Glomerular endothelial cell (primary cell): ENCODE measurements at places on chromosomes 4 and X. TPM values are rescaled to one million over a fixed set of nuclear protein-coding genes. Genes with fewer than 3 reads are reported as not detected.

- DNase-seq: no peak
These were observed 16.7 kb downstream of the LETM1 start for GRCh38 chr4:1839282-1839681.

DNA sequence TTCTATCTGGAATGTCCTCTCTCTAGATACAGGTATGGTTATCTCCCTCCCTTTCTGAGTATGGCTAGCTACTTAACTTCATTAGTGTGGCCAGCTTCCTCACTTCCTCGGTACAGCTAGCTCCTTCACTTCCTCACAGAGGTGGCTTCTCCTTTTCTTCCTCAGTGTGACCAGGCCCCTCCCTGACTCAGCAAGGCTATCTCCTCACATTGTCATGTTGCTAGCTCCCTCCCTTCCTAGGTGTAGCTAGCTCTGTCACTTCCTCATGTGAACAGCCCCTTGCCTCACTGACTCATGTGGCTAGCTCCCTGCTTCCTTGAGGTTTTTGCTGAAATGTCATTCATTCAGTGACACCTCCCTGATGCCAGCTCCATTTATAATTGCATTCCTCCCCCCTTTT is 67.3 kb upstream of the DDIT4L start:
- no peak for DNase-seq

GRCh38 chrX:83934220-83934619 is 73.3 kb downstream of the CYLC1 start:
- no peak for DNase-seq

PRKG2 gene
- 0.06 and 0.82 TPM in 2 replicates for total RNA-seq

GRCh38 chrX:82676386-82676785 is 831.7 kb upstream of the POU3F4 start:
- DNase-seq: no peak

GRCh38 chr4:41598580-41598979 is 60.6 kb downstream of the LIMCH1 start:
- DNase-seq: no peak

- no peak for DNase-seq
These were observed 74.0 kb upstream of the PRSS48 start for GRCh38 chr4:151202851-151203455.

DNA sequence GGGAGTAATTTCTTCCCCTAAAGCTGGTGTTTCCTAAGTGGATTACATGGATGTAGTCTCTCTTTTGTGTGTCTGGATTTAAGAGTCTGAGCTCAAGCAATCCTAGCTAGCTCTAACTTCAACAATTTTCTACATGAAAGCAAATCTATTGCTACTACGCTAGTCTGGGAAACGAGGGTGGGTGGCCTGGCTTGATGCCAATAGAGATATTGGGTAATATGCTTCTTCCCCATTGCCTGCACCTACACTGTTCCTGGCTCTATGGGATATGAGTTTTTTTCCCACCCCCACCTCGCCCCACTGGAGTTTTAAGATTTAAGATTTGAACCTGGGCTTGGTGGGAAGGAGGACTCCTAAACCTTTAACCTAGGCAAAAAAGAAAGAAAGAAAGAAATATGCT is 158.8 kb downstream of the RBM46 start:
- no peak for DNase-seq

MAMLD1 gene
- total RNA-seq: 3.6 and 4.9 TPM in 2 replicates

SLC6A14 gene
- total RNA-seq: not detected in 2 replicates

DNA sequence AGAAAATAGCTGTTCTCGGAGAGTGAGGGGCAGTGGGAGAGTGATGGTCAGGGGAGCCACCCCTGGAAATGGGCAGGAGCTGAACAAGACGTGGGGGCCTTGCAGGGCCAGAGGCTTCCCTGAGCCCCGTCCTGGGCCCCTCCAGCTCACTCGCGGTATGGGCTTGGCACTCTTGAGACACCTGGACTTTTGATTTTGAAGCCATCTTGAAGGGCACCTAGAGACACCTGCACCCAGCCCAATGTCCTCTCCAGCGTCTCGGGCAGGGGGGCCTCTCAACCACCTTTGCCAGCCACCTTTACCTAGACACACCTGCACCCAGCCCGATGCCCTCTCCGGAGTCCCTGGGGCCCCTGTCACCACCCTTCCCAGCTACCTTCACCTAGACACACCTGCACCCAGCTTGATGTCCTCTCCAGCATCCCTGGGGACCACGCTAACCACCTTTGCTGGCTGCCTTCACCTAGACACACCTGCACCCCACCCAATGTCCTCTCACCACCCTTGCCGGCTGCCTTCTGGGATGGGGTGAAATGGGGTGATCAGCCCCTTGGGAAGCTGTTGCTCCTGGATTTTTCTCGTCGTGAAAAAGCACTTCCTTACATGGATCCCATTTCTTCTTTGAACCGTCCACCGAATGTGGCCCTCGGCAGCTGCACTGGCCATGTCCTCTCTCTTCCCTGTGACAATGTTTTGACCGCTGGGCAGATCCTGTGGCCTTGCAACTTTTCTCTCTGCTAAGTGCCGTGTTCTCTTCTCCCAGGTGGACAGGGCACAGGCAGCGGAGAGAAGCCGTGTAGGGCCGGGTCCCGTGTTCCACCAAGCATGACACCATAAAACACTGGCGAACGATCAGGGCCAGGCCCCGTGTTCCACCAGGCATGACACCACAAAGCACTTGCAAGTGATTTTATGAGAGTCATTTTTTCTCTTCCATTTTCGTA is 47.5 kb downstream of the CPZ start:
- no peak for DNase-seq

CENPI gene
- 3.4 and 5.0 TPM in 2 replicates for total RNA-seq

DNA sequence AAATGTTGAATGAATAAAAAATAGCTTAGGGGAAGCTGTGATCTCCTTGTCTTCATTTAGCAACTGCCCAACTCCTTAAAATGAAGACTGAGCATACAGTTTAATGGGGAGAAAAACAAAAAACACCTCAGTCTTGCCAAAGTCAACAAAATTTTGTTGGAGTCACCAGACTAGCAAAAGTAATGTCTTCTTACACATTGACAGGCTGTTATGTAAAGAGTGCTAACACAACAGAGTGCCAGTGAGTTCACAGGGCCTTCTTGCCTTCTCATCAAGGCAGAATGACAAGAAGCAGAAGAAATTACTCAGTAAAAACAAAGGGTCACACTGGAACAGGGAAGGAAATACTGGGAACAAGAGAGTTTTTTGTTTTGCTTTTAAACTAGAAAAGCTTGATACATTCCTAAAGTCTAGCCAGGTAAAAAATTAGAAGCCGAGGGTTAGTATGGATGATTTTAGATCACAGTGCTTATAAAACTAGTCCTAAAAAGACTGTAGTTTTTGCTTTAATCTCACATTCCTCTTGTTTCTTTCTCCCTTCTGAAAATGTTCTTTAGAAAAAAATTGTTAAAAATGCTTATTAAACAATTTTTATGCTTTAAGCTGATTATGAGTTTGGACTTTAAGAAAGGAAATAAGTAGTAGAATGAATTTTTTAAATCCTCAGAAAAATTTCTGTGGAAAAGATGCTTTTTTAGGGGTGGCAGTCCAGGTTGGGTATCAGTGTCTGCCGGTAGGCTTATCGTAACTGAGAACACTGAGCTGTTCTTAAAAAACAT is 38.7 kb upstream of the FRAS1 start:
- no peak for DNase-seq

DNA sequence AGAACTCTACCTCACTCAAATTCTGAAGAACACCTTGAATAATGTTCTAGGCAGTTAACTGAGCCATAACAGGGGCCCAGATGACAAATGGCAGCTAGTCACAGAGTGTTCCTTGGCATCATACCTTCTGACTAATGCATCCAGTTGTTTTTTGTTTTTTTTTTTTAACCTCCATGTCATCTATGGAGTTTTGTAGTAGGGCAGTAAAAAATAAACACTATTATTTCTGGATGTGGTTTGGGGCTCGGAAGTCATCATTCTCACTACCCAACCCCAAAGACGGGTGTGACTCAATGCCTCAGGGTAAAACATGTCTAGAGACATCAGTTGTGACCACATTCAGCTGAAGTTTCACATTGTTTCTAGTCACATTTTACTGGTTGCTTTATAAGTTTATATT is 31.2 kb upstream of the MCF2 start:
- DNase-seq: no peak

PAGE1 gene
- not detected in 2 replicates for total RNA-seq

- no peak for DNase-seq
These were observed 27.3 kb upstream of the NEIL3 start for GRCh38 chr4:177282284-177282835.

- no peak for DNase-seq
These were observed 71.1 kb downstream of the ZNF732 start for GRCh38 chr4:234178-234577.

CXCL3 gene
- 4.3 and 21.2 TPM in 2 replicates for total RNA-seq

GRCh38 chr4:139828966-139829664 is 163.5 kb downstream of the MGST2 start:
- no peak for DNase-seq

DNA sequence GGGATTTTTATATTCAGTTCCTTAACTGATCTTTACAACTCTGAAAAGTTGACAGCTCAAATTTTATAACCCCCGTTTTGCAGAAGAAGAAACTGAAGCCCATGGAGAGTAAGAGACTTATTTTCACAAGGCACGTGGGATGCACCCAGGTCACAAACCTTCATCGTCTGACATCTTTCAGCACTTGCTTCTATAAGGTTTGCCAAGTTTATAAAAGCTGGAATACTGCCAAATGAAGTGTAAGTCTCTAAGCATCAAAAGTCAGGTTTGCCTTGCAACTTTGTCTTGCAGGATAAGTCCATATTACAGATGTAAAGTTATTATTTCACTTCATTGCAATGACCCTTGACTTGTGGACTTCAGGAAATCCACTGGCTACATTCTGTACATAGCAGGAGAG is 6.3 kb upstream of the KCNIP4 start:
- DNase-seq: no peak

GRCh38 chr4:8016527-8016926 is 76.9 kb upstream of the AFAP1 start:
- DNase-seq: no peak

CLCN5 gene
- 7.7 and 9.2 TPM in 2 replicates for total RNA-seq

DNA sequence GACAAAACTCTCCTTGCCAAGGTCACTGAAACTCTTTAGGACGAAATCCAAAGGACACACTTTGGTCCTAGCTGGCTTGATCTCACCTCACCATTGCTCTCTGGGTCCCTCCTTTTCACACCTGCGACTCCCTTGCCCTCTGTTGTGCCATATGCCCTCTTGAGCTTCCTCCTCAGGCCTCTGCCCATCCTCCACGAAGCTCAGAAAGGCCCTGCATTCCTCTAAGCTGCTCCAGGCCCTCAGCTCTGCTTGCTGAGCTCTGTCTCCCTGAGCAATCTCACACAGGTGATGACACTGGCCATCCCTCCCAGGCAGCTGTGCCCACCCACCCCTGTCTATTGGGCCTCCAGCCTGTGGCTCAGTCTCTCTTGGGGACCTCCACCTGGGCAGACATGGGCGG is 10.1 kb upstream of the AFAP1 start:
- DNase-seq: no peak

- DNase-seq: no peak
These were observed 38.0 kb upstream of the FAM9C start for GRCh38 chrX:13082206-13083065.

DNA sequence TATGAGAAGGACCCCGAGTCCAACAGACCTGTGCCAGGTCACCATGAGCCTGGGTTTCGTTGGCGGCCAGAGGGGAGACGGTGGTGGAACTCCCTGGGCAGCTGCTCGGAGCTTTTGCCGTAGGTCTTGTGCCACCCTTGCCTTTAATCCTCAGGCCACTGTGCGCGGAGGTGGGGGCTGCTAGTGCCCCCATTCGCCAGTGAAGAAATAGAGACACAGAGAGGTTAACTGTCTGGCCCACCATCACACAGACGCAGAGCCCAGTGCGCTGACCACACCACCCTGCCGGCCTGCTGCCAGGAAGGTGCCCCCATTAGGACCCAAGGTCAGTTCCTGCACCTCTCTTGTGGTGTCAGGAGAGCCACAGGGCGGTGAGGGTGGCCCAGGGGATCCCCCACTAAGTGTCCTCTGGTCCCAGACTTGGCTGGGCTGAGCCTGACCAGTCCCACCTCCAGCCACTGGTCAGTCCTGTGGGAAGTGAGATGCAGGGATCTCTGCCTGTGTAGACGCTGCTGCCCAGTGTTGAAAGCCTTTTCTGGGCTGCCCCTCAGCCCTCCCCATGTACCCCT is 28.3 kb upstream of the HTRA3 start:
- no peak for DNase-seq

GRCh38 chr4:7719354-7720174 is 220.1 kb downstream of the AFAP1 start:
- DNase-seq: no peak

GRCh38 chr4:39243462-39243861 is 61.1 kb downstream of the WDR19 start:
- DNase-seq: no peak

WNK3 gene
- 1.1 TPM in 2 replicates for total RNA-seq

GPR143 gene
- total RNA-seq: 10.9 and 16.2 TPM in 2 replicates

GRCh38 chr4:23235628-23236390 is 543.1 kb downstream of the GBA3 start:
- DNase-seq: no peak

DNA sequence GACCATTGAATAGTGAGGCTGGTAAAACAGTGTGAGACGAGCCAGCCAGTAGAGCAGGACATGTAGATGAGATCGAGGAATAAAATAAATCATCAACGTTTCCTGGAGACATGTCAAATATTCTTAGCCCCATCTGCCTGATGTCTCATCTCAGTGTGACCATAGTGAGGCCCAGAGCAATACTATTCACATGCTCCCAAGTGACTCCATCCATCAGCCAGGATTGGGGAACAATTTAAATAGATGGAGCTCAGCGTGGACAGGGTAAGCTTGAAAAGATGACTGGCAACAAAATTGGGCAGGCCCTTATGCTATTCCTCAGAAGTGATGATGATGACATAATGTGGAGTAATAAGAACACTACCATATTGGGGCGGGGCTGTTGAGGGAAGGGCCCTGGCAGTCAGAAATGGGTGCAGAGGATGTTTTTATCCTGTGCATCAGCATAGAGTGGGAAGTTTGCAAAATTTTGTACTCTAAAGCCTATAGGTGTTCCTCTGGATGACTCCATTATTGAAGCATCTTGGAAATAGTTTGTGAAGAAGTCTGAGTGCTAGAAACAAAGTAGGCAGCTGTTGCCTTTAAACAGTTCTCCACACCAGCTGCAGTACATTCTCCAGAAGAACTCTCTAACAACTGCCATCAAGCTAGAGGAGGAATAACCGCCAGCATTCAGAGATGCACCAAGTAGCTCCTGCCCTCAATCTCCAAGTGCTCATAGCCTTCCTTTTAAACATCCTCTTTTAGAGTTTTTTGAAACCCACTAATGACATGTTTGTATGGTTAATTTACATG is 333.0 kb downstream of the DCHS2 start:
- no peak for DNase-seq

AGTR2 gene
- total RNA-seq: not detected in 2 replicates
